GM12891 (cell line): ENCODE measurements at places on chromosomes 5 and 9.
A peak's percentile ranks its signal among the peaks of the same experiment; 100 is the strongest.

GRCh38 chr5:127389601-127390000 lies 99.0 kb downstream of the MEGF10 start:
- no peak for DNase-seq

GRCh38 chr5:103840600-103840999 lies 278.0 kb upstream of the NUDT12 start:
- no peak for DNase-seq

DNA sequence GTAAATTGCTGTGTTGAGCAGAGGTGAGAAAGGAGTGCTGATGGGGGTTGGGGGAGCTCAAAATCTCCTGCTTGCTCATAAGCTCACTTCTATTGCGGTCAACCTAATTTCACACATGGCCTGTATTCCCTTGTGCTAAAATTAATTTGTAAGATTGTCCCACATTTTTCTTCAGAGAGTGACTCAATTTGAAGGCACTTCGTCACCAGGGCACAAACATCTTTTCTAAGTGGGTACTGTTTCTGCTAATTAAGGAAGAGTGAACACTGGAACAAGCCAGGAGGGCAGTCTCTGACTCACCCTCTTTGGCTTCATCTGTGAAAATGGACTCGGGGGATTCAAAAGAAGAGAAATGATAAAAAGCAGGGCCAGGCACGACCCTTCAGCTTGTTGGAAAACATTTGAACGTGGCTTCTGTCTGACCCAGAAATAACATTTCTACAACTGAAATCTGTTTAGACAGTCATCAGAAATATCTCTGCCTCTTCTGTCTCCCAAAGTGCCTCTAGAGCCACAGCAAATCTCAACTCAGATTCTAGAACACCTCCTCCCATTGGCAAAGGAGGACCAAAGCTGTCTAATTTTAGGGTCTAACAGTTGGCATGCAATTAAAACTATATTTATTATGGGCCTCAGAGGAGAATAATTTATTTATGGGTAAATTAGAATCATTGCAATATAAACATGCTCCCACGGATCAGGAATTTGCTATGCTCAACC lies 49.8 kb downstream of the FEM1C start:
- DNase-seq = no peak

DNA sequence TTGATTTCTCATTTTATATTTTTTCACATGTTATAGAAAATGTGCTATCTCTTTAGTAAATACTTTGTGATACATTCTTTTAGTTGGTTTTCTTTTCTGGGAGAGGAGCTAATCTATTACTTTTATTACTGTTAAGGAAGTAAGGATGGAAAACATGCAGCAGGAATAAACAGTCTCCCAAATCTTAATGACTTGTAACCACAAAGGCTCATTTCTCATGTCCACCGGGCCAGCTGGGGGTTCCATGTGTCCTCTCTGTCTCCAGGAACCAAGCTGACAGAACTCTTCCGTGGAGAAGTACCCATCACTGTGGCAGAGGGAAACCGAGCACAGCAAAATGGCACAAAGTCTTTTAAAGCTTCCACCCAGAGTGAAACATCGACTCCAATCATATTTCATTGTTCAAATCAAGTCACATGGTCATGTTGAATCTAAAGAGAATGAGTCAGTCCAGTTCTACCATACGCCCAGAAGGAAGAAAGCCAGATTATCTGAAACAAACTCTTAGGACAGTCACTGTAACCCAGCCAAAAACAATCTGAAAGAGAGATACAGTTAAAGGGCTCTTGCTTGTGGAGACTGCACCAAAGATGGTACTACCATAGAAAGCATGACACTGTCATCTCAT lies 97.1 kb upstream of the CDH6 start:
- DNase-seq = no peak

- no peak for DNase-seq
These were observed 12.6 kb upstream of the KIF27 start for GRCh38 chr9:83933790-83934189.

DNA sequence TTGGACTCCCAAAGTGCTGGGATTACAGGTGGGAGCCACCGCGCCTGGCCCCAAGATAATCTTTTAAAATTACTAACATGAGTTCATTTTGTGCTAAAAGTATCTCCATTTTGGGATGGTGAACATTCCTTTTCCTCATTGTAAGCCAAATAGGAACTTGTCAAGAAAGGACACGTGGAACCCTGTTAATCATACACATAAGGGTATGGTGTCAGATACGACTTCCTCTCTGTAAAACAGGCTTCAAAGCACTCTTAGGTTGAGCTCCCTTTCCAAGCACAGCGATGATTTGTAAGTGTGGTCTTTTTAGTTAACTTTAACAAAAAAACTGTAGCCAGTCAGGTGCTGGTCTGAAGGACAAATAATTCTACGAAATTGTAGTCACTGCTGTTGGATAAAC lies 132.7 kb downstream of the UNC13B start:
- no peak for DNase-seq

GRCh38 chr5:59528202-59528862 lies 365.2 kb downstream of the PDE4D start:
- no peak for DNase-seq

- DNase-seq = no peak
These were observed 44.9 kb upstream of the SLC12A2 start for GRCh38 chr5:128038643-128039042.

- peak; percentile 53 for DNase-seq
These were observed 890 bp downstream of the PIK3R1 start for GRCh38 chr5:68216245-68217046.

- no peak for DNase-seq
These were observed 164.8 kb upstream of the OTULINL start for GRCh38 chr5:14416621-14417275.

DNA sequence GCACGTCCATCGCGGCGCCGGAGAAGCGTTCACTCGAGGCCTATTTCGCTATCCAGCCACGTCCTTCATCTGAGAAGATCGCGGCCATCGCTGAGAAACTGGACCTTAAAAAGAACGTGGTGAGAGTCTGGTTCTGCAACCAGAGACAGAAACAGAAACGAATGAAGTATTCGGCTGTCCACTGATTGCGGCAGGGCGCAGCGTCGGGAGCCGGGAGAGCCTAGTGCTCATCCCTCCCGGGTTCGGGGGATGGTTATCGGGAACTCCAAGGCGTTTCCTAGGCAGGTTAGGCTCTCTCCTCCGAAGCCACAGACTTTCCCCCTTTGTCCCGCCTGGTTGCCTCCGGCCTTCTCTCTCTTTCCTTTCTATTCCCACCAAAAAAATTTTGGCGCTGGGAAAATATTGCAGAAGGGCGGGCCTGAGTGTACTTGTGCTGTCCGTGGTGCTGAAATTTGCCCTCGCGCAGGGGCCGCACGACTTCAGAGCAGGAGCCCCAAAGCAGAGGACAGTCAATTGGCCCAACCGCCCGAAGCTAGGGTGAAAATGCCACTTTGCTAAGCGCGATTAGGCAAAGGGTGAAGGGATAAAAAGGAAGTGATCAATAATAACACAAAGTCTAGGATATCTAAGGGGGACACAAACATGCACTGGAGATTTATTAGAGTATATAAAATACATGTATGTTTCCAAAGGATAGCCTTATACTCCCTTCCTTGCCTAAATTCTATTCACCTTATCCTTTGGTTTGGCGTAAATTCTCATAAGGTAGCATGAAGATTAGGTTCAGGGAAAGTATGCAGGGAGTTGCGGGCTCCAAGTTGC lies 1.8 kb downstream of the POU4F3 start:
- no peak for DNase-seq

DNA sequence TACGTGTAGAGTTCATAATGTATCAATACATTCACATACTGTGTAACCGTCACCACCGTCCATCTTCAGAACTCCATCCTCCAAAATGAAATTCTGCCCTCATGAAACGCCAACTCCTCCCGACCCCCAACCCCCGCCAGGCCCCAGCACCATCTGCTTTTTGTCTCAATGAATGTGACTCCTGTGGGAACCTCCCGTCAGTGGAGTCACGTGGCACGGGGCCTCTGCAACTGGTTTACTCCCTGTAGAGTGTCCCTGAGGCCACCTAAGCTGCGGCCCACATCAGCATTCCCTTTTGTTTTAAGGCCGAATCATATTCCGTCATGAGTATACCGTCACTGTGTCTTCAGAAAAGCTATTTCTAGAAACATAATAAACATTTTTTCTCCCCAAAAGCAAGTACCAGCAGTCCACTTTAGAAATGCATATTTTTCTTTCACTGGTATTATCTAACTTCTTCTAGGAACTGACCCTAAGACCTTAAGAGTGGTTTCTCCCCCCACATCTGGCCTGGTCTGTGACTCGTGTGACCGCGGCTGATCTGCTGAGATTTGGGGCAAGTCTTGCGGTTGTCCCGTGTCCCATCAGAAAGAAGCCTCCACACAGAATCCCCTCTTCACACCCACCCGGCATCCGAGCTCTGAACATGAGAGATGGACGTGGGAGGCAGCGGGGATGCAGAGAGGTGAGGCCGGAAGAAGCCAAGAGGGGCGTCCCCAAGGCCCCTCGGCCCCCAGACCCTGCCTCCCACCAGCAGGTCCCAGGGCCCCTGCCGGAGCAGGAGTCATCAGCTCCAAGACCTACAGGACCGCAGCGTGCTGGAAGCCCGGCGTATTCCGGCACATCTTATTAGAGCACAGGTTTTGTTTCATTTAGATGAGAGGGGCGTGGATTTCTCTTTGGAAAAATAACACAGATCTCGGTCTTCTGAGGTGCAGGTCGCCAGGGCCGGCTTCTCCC lies 38.3 kb downstream of the SLC6A3 start:
- no peak for DNase-seq

GRCh38 chr9:130536701-130537107 lies 42.7 kb upstream of the FUBP3 start:
- no peak for DNase-seq

DNA sequence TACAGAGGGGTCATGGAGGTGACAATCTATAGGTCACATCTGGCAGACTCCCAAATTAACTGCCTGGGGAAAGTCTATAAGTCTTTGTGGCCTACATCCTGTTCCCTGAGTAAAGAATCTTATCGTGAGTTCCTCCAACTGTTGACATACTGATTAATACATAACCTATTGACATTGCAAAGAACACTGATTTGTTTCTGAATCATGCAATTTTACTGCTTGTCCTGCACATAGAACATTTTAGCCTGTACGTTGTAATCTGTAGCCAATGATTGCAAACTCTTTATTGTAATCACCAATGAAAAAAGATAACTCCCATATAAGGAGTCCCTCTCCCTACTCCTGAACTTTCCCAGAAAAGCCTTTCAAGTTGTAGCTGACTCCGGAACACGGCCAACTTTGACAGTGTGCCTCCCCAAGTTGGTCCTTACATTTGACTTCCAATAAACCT lies 18.8 kb upstream of the OR2K2 start:
- no peak for DNase-seq

DNA sequence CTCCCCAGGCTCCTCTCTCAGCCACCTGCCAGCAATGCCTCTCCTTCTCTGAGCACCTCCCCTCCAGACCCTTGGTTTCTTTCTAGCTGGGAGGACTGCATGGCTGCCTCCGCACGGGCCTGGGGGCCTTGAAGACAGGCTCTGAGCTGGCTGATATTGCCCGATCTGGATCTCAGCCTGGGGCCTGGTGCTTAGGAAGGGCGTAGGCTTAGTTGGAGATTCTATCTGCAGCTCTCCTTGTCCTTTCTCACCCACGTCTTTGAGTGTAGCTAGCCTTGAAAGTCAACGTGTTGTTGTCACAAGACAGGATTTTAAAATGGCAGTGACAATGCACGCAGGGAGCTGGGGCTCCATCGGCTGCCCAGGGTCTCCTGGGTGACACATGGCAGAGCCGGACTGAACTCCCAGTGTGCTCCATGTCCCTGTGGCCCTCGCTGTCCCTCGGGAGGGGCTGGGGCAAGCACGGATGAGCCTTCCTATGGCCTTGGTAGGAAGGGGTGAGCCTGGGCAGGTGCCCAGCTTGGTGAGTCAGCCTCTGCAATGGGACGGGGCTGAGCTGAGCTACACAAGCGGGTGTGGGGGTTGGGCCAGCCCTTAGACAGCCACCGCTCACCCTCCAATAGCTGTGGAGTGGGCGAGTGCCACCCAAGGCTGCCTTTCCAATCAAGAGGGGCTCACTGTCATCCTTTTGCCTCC lies 9.4 kb downstream of the ADAMTSL2 start:
- DNase-seq = no peak

GRCh38 chr9:133202688-133203453 lies 6.2 kb downstream of the OBP2B start:
- no peak for DNase-seq

- DNase-seq = no peak
These were observed 207.2 kb upstream of the DAB2 start for GRCh38 chr5:39631958-39632357.

DNA sequence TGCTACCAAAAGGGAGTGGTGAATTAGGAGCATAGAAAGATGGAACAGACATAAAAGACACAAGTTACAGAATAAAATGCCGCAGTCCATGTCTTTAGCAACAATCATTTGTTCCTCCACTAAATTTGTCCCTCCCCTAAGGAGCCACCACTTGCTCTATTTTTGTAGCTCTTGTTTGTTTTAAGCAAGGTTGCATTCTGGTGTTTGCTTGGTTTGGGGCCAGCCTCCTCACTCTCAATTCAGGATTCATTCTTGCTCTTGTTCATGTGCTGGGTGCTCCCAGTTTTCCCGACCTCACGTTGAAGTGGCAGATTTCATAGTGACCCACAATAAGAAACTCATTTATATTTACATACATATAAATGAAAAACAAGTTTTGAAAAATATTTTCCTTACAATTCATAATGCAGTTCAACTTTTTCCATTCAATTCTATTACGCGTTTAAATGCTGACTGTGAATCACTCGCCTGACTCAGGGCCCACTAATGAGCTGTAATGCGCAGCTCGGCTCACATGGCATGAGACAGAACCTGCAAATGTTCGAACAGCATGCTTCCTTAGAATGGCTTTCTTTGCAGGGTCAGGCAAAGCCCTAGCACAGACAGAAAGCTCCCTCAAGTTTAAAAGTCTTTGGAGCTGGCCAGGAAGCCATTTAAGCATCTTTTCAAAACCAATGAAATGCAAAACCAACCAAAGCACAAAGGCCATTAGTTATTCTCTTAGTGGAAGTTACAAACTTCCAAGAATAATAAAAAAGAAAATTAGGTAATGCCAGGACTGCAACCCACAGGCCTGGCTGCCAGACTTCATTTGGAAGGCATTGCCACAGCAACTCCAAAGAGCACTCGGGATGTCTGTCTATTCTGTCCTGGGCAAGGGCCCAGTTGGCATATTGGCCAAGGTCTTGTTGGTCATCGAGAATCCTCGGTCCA lies 41.7 kb downstream of the RETREG1 start:
- DNase-seq = no peak

GRCh38 chr9:77176686-77177142 lies 620 bp upstream of the VPS13A start:
- DNase-seq = no peak

DNA sequence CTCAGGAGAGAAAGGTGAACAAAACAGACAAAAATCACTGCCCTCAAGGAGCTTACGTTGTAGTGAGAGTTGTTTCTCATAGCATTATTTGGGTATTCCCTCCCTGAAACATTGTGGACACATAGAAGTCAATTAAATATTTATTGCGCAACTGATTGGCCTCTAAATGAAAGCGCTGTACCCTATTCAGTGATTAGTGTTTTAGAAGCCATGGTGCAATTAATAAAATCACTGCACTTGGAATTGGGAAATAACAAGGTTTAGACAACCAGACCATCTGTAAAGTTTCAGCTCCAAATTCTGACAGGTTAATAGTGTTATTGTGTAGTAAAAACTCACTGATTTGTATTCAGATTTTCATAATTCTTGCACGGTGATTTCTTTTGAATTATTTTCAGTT lies 35.9 kb downstream of the TNPO1 start:
- DNase-seq = no peak

- no peak for DNase-seq
These were observed 514.7 kb downstream of the MAT2B start for GRCh38 chr5:164020116-164020515.

GRCh38 chr9:115328677-115329076 lies 210.7 kb upstream of the TNC start:
- no peak for DNase-seq
